Stomach (tissue), 19 donors: ENCODE measurements at places on chromosomes 4 and X. TPM values are rescaled to one million over a fixed set of nuclear protein-coding genes. Genes with fewer than 3 reads are reported as not detected.

DNA sequence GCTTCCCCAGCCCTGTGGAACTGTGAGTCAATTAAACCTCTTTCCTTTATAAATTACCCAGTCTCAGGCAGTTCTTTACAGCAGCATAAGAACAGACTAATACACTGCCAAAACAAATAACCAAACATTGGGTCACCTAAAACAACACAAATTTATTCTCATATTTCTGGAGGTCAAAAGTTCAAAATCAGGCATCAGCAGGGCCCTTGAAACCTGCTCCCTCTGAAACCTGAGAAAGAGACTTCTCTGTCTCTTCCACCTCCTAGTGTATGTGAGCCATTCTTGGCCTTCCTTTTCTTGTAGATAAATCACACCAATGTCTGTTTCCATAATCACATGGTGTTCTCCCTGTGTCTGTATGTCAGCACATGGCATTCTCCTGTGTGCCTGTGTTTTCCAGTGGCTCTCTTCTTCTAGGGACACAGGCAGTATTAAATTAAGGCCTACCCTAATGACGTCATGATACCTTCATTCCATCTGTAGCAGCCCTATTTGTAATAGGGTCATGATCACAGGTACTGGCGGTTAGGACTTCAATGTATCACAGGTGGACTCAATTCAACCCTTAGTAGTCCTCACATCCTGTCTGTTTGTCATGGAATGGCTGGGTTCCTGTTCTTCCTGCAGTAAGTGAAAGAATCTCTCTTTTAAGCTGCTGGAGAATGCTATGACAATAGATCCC lies 147.3 kb upstream of the CLNK start:
- H3K36me3 ChIP-seq, result no peaks in the 10 kb centered on the region
- H3K4me1 ChIP-seq, result no peaks in the 10 kb centered on the region
- DNase-seq, result no peak
- no peaks in the 10 kb centered on the region for H3K27me3 ChIP-seq
- no peak overlapping the region for H3K27ac ChIP-seq
- H3K4me3 ChIP-seq, result no peak overlapping the region

GRCh38 chr4:158163941-158164767 lies 8.7 kb downstream of the GASK1B start:
- no peaks in the 10 kb centered on the region for H3K36me3 ChIP-seq
- no peak overlapping the region for H3K27ac ChIP-seq
- DNase-seq, result no peak
- H3K4me1 ChIP-seq, result no peaks in the 10 kb centered on the region

Gene PABPC4L
- total RNA-seq, result 6.6 TPM

DNA sequence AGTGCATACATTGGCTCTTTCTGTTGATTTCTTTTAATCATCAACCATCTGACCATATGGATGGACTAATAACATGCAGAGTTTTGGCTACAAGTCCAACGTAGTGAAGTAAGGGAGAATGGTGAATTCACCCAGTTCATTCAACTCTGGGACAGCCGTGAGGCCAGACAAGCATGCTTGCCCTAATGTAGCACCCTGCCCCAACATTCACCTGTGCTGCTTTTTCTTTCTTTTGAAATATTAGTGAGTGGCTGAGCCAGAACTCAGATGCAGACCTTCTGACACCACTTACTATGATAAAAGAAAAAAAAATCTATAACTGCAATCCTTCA lies 17.5 kb downstream of the ARSJ start:
- no peak for DNase-seq
- H3K27me3 ChIP-seq, result no peaks in the 10 kb centered on the region
- H3K4me3 ChIP-seq, result no peak overlapping the region
- H3K36me3 ChIP-seq, result no peaks in the 10 kb centered on the region
- peaks cover 13% of the 10 kb centered on the region for H3K4me1 ChIP-seq

- no peaks in the 10 kb centered on the region for H3K27me3 ChIP-seq
- H3K27ac ChIP-seq, result no peak overlapping the region
- H3K36me3 ChIP-seq, result no peaks in the 10 kb centered on the region
- no peak overlapping the region for H3K4me3 ChIP-seq
- DNase-seq, result no peak
- peaks cover 8% of the 10 kb centered on the region for H3K4me1 ChIP-seq
Measured at GRCh38 chr4:69026974-69027373, 69.3 kb upstream of the UGT2B7 start.

- no peak overlapping the region for H3K27ac ChIP-seq
- no peak for DNase-seq
- no peaks in the 10 kb centered on the region for H3K4me1 ChIP-seq
- H3K27me3 ChIP-seq, result no peaks in the 10 kb centered on the region
Measured at GRCh38 chr4:58983887-58984286, 1873.7 kb upstream of the IGFBP7 start.
